ENCODE measurements at places on chromosomes 5 and 9. TPM values are rescaled to one million over a fixed set of nuclear protein-coding genes. Genes with fewer than 3 reads are reported as not detected.
A peak's percentile ranks its signal among the peaks of the same experiment; 100 is the strongest.

SLC34A3 gene
- not detected for total RNA-seq

ISL1 gene
- total RNA-seq = not detected

ZNF462 gene
- total RNA-seq = 0.06 TPM

LAMC3 gene
- 1.8 TPM for total RNA-seq

PCDHB13 gene
- not detected for total RNA-seq

PCDHGA3 gene
- not detected for total RNA-seq

ANKRD34B gene
- total RNA-seq = not detected

DNA sequence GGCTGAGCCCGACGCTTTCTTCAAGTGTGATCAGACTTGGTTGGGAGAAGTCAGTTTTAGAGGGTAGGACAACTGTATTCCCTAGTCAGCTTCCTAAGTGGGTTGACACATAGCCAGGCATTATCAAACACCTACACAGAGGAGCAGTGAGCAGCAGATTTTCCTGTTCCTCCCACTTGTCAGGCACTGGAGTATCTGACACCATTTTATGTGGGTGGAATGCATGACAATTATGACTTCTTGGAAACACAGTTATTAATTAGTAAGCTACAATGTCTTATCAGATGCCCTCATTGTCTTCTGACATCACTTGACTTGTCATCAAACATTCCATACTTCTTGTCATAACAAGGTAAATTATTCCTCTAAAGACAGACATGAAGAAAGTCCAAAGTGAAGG, 124.9 kb downstream of the IRX2 start:
- DNase-seq = no peak

- peak; percentile 2 for DNase-seq
Observed at GRCh38 chr9:133787754-133788025, 49.5 kb upstream of the SARDH start.

- DNase-seq = no peak
Observed at GRCh38 chr5:142667831-142668230, 18.1 kb downstream of the FGF1 start.

DNA sequence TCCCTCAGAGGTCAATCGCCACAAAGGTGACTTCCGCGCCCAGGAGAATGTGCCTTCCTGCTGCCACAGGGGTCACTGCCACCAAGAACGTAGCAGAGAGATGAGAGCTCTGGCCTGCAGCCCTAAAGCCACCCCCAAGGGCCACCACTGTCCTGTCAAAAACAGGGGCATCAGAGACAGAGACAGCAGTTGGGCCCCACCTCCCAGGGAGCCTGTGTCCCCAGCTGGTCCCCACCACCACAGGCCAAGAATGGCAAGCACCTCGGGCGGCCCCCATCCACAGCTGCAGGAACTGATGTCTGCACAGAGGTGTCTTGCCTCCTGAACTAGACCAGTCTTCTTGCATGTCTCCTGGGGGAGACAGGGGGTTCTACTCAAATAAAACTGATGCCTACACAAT, 5.8 kb downstream of the SPATA31E1 start:
- no peak for DNase-seq

DNA sequence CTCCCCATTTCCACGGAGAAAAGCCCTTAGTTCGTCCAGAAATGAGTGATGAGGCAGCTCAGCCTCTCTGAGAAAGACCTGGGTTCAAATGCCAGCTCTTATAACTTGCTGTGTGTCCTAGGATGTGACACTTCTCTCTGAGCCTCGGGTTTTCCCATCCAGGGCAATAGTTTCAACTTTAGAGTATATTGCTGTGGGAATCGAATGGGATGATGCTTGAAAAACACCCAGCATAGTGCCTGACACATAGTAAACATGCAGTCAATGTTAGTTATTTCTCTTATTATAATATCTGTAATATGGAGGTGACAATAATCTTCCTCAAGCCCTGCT, 430 bp upstream of the MAPKAP1 start:
- DNase-seq = no peak

DNA sequence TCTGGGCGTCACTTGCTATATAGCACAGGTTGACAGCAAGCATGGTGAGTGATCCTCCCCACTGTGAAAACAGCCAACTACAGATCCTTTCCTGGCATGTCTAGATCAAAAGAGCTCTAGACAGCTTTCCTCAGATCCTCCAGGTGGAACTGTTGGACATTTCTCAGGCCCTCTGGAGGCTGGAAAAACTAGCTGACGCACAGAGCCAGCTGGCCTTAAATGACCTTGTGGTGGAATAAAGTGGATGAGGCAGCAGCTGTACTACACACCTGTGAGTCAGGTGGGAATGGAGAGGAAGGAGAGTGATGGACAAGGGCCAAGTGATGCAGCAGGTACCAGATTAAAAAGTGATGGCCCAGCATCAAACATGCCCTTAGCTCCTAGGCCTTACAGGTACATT, 172.7 kb downstream of the TRIM32 start:
- peak; percentile 63 for DNase-seq

GRCh38 chr5:55324815-55325418, 17.1 kb downstream of the MTREX start:
- peak; percentile 65 for DNase-seq

DNA sequence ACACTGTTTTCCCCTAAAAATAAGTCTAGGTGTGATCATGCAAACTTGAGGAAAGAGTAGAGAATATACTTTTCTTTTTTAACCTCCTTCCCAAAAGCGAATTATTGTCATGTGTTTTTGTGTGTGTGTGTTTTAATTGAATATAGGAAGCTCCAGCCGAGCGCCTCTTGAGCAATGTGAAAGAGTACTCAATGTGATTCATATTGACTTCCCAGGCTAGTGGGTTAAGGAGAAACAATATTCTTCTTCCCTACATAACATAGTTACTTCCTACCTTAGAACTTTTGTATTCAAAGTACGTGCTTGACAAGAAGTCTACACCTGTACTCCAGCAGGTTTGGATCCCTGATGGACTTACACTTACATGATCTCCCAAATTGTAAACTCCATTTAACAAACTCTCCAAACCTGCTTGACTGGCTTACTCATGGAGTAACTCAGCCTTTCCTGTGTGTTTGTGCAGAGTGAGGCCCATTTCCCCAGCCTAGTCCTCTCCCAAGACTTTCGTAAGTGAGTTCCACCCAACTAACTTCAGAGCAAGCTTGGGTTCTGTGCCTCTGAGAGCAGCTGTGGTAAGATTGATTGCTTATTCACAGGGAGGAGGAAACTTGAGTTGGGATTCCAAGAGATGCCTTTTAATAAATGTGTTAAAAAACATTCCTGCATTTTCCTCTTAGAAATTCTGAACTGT, 9.3 kb downstream of the SLC28A3 start:
- DNase-seq = no peak

DNA sequence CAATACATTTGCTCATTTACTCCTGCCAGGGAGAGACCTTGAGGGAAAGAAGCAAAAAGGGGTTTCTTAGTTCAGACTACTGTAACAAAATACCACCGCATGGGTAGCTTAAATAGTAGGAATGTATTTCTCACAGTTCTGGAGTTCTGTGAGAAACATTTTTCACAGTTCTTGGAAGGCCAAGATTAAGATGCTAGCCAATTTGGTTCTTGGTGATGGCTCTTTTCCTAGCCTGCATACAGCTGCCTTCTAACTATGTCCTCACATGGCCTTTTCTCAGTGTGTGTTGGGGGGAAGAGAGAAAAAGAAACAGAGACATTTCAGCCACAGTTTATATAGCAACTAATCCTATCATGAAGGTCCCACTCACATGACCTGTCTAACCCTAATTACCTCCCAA, 1644.7 kb upstream of the C9orf72 start:
- no peak for DNase-seq

DNA sequence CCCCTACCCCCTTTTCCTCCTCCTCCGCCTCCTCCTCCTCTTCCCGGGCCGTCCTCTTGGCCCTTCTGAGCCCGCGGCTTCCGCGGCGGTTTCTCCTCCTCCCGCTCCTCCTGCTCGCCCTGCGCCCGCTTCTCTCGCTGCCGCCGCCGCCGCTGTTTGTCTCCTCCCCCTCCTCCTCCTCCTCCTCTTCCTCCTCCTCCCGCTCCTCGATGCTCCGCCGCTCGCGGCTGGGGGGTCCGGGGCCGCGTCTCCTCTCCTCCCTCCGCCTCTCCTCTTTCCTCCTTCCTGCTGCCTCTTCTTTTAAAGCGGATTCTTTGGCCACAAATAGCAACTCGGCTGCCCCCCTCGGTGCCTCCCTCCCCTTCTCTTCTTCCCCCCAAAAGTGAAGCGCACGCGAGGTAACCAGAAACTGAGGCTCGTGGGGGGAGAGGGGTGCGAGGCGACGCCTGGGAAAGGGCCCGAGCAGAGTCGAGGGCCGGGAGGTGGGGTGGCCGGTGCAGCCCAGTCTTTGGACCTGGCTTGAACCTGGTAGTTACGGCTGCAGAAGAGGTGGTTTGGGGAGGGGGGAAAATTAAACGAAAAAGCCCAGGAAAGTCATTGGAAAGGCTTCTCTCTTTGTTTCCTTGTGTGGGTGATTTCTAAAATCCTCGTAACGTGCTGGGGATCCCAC, 1058.5 kb upstream of the DMAC1 start:
- DNase-seq = peak; percentile 85

- DNase-seq = no peak
Observed at GRCh38 chr5:95953021-95953702, 8.5 kb downstream of the ELL2 start.
